Activated CD4-positive, alpha-beta T cell treated with anti-CD3 and anti-CD28 coated beads, Interleukin-2, amount 50 U/mL, for 16 hours (primary cell): ENCODE measurements at places on chromosomes 6 and 20.

DNA sequence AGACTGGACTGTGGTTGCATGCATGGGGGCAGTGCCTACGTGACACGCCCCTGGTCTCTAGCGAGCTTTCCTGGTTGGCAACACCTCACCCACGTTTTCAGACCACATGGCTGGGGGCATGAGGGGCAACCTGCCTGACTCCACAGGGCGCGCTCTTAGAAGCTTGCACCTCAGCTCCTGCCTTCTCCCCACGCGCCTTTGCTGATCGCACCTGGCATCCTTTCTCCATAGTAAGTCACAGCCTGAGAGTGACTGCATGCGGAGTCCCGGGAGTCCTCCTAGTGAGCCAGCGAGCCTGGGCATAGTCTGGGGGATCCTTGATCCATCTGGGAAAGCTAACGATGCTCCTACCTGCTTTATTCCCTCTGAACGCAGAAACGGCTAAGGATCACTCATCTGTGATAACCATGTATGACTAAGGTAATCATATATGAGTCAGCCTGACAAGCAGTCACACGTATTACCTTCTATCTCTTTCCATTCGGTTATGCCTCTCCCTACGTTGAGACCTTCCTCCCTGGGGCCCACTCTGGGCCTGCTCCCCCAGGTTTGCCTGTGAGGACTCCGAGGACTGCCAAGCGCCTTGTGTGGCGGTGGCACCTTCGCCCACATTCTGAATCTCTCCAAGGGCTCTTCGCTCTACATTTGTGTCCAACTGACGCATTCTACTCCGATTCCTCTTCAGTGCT is 4.5 kb downstream of the TCFL5 start:
- peak; percentile 23 for DNase-seq

- DNase-seq, result peak; percentile 45
These were observed 32.9 kb downstream of the SLC17A4 start for GRCh38 chr6:25787428-25787827.

DNA sequence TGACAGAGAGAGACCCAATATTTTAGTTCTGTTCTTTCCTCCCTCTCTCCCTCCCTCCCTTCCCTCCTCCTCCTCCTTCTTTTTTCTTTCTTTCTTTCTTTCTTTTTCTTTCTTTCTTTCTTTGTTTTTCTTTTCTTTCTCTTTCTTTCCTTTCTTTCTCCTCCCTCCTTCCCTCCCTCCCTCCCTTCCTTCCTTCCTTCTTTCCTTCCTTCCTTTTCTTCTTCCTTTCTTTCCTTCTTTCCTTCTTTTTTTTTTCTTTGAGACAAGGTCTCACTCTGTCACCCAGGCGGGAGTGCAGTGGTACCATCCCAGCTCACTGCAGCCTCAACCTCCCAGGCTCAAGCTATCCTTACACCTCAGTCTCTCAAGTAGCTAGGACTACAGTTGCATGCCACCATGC is 28.4 kb downstream of the ARHGAP40 start:
- DNase-seq, result no peak

GRCh38 chr6:15292721-15293302 is 46.9 kb downstream of the JARID2 start:
- DNase-seq, result no peak

DNA sequence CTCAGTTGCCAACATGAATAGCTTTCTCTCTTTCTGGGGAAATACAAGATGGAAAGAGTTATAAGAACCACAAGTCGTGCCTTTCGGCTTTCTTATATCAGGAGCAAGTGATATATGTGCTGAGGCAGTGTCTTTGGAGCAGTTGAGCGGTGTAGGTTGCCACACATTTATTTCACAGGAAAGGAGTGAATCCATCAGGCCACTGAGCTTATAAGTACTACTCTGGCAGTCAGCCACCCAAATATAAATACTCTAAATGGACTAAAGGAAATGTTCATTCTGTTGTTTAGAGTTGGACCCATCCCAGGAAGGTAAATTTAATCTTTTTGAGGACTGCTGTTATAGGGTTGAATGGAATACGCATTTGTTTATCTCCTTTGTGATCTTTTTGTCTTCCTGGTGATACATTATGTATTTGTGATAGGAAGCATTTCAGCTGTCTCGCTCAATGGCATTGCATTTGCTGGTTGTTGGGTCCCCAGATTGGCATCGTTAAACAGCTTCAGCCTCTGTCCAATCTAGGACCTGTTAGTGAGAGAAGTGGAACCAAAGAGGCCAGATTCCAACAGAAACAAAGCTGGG is 139.7 kb downstream of the SOBP start:
- no peak for DNase-seq

GRCh38 chr20:61734733-61735502 is 330.8 kb downstream of the TAF4 start:
- DNase-seq, result no peak

DNA sequence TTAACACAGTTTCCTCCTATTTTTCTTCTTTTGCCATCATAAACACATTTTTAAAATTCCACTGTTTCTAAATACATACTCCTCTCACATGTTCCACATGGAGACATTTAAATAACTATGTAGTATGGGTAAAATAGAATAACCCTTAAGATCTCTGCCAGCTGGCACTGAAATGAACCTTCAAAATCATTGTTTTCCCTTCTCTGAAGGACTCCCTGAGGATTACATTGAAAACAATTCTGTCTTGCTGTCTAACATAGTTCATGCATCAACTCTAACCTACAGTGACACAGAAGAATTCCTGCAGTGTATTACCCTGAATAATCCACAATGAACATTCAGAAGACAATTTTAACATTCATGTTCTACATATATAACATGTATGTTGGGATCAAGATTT is 1361.8 kb upstream of the CITED2 start:
- DNase-seq, result no peak

DNA sequence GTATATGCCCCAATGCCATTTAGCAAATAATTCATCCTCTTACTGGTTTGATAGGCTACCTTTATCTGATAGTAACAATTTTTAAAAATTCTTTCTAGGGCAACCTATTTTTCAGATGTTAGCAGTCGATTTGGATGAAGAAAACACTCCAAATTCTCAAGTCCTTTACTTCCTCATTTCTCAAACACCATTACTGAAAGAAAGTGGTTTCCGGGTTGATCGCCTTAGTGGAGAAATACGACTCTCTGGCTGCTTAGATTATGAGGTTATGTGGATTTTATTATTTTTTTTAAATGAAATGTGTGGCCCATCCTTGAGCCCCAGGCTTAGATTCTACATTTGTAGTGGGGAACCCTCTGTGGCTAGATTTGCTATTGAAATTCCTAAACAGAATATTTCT is 26.3 kb downstream of the CDH26 start:
- no peak for DNase-seq

DNA sequence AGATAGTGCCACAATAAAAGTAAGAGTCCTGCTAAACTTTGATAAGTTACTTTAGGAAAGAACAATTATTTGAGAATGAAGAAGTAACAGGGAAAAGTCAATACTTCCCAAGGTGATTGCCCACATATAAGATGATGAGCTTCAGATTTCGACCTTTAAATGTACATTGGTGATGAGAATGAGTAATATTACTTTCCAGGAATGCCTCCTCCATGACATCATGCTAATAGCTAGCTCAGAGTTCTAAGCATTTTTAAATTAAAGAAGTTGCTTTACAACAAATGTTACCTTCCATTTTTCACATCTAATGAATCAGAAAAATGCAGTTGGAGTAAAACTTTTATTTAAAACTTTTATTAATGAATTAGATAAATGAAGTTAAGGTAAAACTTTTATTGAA is 22.5 kb upstream of the OPN5 start:
- DNase-seq, result no peak

DNA sequence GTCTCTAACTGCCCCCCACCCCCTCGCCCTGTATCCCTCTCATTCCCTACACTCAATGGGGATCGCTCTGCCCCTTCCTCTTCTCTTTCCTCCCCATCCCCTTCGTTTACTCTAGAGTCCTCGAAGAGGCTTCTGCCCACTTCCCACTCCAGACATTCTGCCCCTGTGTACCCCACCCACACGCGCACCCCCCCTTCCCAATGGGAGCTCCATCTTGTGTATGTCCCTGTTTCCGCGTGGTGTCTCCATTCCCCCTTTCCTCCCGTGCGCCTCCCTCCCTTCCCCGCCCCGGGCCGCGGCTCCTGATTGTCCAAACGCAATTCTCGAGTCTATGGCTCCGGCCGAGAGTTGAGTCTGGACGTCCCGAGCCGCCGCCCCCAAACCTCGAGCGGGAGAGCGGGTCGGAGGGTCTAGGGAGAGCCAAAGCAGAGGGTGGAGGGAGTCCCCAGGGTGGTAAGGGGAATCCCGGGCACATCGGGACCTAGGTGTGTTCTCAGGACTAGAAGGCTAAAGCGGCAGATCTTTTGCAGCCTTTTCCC is 679 bp upstream of the RING1 start:
- DNase-seq, result no peak

DNA sequence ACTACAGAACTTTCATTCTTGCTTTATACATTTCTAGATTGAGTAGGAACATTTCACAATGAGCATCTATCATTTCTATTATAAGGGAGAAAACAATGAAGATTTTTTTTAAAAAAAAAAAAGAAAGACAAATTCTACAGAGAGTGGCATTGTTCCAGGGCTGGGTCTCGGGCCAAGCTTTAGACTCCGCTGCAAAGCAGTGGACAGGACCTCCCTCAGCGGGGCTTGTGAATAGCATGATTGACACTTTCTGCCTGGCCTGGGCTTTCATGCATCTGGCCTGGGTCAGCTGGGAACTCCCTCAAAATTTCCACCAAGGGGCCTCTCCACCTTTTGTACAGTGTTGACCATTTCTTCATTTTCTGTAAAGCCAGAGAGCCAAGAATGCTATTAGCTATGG is 55.8 kb upstream of the HIVEP2 start:
- DNase-seq, result no peak

GRCh38 chr20:52270696-52271095 is 79.1 kb upstream of the ZFP64 start:
- no peak for DNase-seq

DNA sequence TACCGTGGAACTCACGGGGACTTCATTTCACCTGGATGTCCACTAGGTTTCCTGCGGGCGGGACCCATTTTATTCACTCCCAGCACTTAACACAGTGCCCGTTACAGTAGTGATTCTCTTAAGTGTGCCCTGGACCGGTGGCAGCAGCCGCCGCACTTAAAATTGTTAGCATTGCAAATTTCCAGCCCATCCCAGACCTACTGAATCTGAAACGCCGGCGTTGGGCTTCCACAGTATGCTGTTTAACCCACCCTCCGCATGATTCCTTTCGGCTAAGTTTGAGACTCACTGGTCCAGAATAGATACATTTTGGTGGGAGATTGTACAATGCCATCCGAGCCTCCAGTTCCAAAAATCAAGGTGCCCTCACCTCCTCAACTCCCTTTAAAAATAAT is 967 bp downstream of the SMPDL3A start:
- no peak for DNase-seq

- DNase-seq, result no peak
These were observed 4.7 kb downstream of the LINC00237 start for GRCh38 chr20:21101453-21101931.

DNA sequence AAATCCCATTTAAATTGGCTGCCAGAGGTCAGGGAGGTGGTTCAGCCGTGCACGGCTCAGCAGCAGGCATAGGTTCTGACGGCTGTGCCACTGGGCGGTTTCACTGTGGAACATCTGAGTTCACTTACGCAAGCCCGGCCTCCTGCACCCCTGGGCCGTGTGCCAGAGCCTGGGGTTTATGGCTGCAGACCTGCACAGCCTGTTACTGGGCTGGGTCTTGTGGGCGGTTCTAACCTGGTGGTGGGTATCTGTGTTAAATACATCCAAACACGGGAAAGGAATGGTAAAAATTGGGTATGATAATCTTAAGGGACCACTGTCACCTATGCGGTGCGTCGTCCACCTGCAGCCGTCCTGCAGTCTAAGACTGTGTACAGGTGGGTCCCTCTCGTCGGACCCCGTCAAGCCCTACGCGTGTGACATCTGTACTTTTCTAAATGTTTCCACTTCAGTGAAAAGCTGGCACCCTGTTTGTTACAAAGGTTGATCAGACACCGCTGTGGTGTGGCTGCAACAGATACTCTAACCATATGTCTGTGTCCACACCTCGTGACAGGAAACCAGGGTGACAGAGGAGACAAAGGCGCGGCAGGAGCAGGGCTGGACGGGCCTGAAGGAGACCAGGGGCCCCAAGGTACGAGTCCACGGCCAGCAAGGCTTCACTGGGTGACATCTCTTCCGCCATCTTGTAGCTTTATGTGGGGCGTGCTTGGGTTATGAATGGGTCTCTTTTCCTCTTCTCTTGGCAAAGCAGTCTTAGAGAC is 21.5 kb downstream of the COL9A3 start:
- no peak for DNase-seq

DNA sequence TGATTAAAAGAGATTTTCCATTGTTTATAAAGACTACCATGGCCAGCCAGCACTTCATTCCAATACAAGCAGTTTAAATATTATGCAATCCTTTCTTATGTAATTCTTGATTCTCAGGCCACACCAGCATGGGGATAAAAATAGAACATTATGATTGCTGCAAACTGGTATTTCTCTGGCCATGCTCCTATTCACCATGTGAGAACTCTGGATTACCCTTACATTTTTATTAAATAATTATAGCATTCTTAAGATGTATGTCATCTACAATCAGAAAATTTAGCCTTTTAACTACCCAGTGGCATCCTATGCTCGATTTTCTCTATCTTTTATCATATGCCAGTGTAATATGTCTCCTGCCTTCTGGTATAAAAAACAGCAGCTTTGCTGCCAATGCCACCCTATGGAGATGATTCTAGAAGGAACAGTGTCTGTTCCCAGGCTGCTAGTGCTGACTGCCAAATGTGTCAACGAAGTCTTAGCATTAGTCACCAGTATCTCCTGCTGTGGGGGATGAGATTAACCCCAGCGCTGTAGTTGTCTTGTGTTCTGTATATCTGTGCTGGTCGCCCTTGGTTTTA is 501.4 kb downstream of the BCKDHB start:
- no peak for DNase-seq

- no peak for DNase-seq
These were observed 26.1 kb upstream of the ADTRP start for GRCh38 chr6:11804701-11805100.

- no peak for DNase-seq
These were observed 134.8 kb upstream of the OGFRL1 start for GRCh38 chr6:71153755-71154325.

GRCh38 chr6:143176090-143177021 is 115.7 kb downstream of the AIG1 start:
- DNase-seq, result no peak

- DNase-seq, result no peak
These were observed 20.7 kb downstream of the TENT5A start for GRCh38 chr6:81731814-81732213.

DNA sequence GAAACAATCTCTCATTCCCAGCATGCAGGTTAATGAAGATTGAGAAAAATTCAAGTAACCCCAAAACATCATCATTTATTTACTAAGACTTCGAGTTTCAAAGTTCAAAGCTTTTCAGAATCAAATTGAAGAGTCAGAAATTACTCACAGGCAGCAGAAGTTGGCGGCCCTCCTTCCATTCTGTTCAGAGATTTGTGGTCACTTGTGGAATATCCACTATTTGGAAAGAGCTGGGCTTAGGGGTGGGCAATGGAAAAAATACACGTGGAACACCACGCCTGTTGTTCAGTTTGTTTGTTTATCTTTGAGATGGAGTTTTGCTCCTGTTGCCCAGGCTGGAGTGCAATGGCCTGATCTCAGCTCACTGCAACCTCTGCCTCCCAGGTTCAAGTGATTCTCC is 108.6 kb upstream of the NAA20 start:
- DNase-seq, result no peak

GRCh38 chr6:31871046-31871659 is 7.6 kb downstream of the SLC44A4 start:
- DNase-seq, result no peak
